ENCODE measurements at places on chromosomes 3 and 15.

DNA sequence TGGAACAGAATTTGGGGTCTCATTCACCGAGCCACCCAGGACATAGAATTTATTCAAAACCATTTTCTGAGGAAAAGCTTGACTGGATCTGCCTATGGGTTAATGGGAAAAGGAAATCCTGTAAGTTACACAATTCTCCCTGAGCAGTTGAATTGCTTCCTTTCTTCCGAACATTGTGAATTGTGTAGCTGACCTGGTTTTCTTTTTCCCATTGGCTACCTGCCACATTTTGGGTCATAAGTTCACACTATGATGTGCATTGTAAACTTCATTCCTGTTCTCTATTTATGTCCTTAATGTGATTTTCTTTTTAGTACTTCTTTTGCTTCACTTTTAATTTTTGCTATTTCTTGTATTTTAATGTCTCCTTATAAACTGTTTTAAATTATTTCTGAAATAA is 386.0 kb upstream of the LRRC3B start:
- DNase-seq = no peak

DNA sequence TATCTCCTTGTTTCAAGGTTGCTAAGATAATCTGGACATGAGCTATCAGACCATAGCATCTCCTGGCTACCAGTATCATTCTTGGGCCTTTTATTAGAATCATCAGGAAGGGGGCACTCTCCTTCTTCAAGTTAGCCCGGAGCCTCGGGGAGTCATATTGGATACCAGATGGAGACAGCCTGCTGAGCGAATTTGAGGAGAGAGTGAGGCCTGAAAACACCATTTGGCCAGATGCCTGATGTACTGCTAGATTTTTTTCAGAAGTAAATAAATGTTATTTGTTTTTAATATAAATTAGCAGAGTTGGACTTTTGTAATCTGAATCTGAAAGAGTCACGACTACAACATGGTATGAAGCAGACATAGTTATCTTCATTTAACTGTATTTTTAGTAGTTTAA is 848.6 kb downstream of the IGSF11 start:
- no peak for DNase-seq

GRCh38 chr3:151775314-151776258 is 38.3 kb upstream of the AADAC start:
- no peak for DNase-seq

GRCh38 chr15:99564221-99565048 is 1.3 kb upstream of the MEF2A start:
- DNase-seq = no peak
